Stimulated activated CD4-positive, alpha-beta T cell treated with anti-CD3 and anti-CD28 coated beads, Interleukin-1b, Interleukin-23, amount 100 ng/mL, for 24 hours (primary cell): ENCODE measurements at places on chromosomes 7 and 10.

GRCh38 chr7:47819607-47819920 is 128.7 kb downstream of the PKD1L1 start:
- DNase-seq = no peak

- DNase-seq = no peak
Observed at GRCh38 chr7:157754416-157754790, 417.6 kb downstream of the DNAJB6 start.

DNA sequence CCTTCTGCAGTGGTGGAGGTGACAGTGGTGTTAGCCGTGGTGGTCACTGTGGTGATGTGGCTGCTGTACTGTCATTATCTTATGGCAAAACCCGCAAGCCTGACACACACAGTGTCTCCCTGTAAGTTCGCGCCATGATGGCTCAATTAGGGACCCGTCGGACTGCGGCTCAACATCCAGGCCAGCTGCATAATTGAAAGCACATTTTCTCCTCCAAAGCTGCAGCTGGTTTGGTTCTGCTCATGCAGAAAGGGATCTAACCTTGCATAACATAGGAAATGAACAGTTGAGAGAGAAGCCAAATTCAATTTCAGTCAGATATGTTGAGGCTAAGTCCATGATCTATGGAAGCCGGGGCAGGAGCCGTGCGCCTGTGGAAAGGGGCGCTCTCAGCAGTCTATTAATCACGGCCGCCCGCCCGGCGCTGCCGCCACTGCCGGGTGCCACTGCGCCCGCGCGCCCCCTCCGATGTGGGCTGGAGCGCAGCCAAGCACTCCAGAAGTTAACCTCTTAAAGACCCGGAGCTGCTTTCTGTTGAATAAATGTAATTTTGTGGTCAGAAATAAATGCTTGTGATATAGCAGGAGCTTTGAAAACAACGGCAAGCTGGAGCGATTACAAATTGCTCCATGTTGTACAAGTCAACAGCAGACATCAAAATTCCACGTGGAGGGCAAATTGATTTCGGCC is 227.7 kb downstream of the CUX1 start:
- DNase-seq = no peak

DNA sequence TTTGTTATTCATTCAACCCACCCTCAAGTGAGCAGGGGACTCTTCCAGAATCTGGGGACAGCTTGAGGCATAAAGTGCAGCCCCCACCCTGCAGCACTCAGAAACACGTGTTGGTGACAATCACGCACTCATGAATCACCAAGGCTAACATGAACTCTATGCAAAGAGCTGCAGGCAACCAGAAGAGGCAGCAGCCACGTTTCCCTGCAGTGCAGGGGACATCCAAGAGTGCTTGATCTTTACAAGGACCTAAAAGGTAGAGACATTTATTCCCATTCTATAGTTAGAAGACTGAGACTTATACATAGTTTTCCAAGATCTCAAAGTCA is 135.2 kb upstream of the GDF10 start:
- no peak for DNase-seq

DNA sequence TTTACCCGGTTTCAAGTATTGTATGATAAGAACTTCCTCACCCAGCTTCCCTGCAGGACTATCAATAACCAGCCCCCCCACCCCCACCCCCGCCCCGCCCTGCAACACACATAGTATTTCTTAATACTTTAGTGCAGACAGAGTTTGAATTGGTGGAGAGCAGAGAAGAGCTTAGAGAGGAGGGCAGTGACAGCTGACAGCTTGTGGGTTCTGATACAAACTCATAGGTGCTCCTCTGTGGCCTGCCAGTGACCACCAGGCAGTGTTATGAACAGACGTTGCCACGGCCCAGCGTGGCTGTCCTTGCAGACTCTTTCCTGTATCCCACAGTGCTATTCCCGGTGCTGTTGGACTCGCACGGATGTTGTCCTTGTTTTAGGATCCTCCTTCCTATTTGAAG is 186.9 kb upstream of the ADO start:
- no peak for DNase-seq

DNA sequence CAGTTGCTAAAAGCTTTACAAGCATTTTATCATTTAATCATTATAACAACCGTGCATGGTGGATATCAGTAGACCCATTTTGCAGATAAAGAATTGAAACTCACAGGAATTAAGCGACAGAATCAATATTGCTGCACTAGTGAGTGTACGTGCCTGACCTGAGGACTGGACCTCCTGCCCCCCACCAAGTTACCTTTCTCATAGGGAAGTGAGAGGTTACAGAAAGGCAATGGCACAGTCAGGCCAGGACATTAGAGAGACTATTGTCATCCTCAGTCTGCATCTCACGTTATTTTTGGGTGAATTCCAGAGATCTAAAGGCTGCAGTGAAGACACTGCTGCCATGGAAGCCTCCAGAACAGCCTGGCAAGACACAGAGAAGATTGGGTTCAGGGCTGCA is 80.9 kb downstream of the WDFY4 start:
- no peak for DNase-seq

DNA sequence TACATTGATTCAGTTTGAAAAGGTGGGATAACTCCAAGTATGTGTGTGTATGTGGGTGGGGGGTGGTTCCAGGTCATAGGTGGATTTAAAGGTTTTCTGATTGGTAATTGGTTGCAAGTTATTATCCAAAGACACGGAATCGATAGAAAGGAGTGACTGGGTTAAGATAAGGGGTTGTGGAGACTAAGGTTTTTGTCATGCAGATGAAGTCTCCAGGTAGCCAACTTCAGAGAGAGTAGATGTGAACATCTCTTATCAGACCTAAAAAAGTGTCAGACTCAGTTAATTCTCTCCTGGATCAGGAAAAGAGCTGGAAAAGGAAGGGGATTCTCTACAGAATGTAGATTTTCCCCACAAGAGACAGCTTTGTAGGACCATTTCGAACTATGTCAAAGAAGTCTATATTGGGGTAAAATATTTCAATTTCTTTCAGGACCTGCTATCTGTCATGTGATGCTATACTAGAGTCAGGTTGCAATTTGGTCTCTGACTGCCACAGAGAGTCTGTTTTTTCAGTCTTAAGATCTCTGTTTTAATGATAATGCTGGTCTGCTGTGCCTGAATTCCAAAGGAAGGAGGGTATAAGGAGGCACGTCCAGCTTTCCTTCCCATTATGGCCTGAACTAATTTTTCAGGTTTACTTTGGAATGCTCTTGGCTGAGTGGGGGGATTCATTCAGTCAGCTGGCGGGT is 3.6 kb downstream of the C7orf57 start:
- DNase-seq = no peak

- DNase-seq = no peak
Observed at GRCh38 chr10:5731559-5731958, 46.9 kb downstream of the TASOR2 start.

DNA sequence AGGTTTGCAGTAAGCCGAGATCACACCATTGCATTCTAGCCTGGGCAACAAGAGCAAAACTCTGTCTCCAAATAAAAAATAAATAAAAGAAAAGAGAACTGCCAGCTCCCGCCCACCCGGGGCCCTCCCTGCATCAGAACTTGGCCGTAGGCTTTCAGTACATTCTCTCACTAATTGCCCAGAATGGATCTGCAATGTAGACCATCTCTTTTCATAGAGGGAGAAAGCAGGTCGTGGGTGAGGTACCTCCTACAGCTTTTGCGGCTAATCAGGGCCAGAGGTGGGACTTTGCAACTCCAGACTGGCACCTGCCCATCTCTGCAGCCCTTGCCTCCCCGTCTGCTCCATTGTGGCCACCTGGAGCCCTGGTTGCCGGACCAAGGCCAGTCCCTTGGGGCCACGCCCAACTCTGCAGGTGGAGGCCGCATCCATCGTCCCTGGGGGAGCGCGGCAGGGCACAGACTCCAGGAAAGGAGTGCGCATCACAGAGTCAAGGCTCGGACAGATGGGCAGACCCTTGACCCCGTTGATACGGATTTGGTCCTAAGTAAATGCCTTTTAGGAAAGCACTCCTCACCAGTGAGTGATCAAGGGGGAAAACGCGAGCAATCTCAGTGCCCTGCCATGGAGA is 179.1 kb upstream of the SH2B2 start:
- DNase-seq = no peak

GRCh38 chr10:108410236-108410635 is 1245.7 kb upstream of the SORCS1 start:
- no peak for DNase-seq

- DNase-seq = no peak
Observed at GRCh38 chr7:101618207-101618839, 10.8 kb downstream of the MYL10 start.

DNA sequence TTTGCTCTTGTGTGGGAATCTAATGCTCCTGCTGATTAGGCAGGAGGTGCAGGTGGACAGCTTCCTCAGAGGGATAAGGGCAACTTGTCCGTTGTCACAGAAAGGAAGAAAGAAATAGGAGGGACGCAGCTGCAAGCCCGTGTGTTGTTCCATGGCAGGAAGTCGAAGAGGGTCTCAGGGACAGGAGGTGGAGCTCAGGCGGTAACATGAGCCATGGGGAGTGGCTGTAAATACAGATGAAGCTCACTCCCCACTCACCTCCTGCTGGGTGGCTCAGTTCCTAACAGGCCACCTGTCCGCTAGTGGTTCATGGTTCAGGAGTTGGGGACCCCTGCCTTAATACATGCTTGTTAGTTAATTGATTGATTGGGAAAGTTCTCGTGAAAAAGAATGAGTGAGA is 101.7 kb upstream of the SFMBT2 start:
- DNase-seq = no peak

- no peak for DNase-seq
Observed at GRCh38 chr10:72243822-72244437, 27.9 kb upstream of the ASCC1 start.

GRCh38 chr10:75403144-75403938 is 1.8 kb upstream of the ZNF503 start:
- no peak for DNase-seq

- DNase-seq = no peak
Observed at GRCh38 chr7:37511915-37512314, 63.3 kb upstream of the ELMO1 start.

DNA sequence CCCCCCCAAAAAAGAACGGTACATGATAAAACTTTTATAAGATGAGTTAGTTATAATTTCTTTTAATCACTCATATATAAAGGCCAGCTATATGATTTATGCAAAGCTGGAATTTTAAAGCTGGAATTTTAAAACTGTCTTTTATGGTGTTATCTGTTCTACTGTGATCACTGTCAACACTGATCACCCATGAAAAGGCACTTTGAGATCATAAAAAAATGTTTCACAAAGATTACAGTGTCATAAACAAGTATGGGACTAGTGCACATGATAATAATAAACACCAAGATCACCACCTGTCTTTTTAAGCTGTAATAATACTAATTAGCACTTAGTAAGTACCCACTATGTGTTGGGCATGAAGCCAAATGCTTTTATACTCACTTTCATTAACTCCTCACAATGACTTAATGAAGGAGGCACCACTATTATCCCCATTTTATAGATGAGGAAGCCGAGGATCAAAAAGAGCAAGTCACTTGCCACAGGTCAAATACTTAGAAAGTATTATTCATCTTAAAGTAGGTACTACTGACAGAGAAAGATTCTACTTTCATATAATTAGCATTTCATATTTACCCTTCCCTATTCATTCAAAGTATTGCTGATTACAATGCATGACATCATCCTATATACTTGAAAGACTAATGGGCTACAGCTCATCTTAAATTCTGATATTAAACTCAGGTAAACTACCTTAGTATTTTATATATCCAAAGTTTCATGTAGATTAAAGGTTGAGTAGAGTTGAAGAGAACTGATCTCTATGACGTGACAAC is 8.3 kb upstream of the RHOBTB1 start:
- DNase-seq = no peak

DNA sequence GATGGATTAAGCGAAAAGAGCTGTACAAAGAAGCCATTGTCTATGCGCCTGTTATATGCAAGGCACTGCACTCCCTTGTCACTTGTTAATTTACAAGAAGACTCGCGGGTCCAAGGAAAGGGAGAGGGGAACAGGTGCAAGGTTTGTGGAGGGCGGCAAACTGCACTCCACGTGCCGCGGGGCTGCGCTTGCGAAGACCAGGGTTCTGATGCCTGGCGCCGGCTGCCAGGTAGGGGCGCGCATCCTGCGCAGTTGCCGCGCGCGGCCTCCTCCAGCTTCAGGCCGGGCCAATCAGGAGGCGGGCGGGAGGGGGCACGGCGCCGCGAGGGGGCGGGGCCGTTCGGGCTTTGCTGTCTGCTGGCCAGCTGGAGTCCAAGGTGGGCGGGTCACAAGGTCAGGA is 140.6 kb upstream of the PALS2 start:
- no peak for DNase-seq

DNA sequence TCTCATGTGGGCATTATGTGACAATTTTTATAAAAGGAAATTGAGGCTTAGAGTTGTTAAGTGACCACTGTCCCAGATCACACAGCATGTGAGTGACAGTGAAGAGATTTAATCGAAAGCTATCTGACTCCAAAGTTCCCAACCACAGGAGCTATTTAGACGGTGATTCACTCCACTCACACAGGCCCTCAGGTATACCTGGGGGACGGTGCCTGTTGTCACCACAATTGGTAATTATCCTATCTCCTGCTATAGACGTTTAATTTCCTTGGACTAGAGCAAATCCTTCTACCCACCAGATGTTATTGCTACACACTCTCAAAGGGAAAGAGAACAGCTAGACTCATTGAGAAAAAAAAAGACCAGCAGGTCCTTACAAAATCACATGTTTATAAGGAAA is 145.5 kb downstream of the KLF6 start:
- no peak for DNase-seq

DNA sequence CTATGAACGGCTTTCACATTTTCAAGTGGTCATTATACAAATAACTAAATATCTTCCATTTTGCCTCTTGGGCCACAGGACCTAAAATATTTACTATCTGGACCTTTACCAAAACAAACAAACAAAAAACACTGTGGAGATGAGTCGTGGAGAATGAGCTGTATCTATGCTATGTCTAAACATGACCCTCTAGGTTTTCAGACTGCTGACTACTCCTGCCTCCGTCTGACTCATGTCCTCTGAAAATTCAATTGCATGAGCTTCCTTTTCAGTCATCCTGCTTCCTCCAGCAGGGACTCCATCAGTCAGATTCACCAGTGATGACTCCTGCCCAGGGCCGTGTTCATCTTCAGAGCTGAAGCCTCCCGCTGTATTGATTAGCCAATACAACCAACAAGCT is 96.8 kb downstream of the COL28A1 start:
- DNase-seq = no peak

DNA sequence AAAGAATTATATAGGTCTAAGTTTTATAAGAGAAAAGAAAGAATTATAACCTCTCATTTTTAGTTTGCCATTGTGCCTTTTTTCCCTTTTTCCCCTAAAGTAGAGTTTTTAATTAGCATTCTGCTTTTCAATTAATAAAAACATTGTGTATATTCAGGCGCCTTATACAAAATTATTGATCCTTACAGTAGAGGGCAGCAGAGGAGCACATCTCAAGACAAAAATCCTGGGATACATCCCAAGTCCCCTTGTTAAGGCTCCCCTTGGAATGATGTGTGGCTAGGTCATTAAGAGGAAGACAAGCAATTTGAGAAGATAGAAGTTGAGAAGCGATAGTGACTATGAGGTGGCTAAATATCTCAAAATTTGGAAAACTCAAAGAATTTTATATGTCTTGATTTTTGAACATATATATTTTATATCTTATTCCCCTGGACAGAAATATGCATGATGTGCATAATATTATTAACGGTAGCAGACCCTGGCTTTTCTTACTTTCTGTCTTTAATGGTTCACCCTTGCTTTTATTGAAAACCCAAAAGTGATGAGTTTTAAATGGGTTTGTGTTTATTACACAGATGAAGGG is 19.1 kb upstream of the TPK1 start:
- DNase-seq = no peak
